ENCODE measurements at places on chromosomes 12 and 14.

DNA sequence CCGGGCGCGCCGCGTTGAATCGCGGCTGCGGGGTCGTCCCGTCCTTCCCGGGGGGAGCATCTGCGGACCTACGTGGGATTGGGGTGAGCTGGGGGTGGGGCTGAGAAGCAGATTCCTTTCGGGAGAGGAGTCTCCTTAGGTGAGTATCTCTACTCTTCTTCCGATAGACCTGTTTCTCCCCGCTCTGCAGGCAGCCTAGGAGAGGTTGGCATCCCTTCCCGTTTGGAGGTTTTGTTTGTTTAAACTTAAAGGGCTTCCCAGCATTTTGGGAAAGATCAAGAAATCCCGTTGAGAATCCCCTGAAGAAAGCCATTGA is 411 bp downstream of the TTLL5 start:
- no peak for DNase-seq

- DNase-seq = no peak
Measured at GRCh38 chr14:59627011-59627520, 50.5 kb upstream of the CCDC175 start.

- DNase-seq = no peak
Measured at GRCh38 chr12:38289396-38289795, 27.2 kb upstream of the ALG10B start.

GRCh38 chr12:13288937-13289652 is 92.6 kb downstream of the EMP1 start:
- DNase-seq = no peak

GRCh38 chr14:84969501-84969900 is 560.4 kb upstream of the FLRT2 start:
- no peak for DNase-seq

DNA sequence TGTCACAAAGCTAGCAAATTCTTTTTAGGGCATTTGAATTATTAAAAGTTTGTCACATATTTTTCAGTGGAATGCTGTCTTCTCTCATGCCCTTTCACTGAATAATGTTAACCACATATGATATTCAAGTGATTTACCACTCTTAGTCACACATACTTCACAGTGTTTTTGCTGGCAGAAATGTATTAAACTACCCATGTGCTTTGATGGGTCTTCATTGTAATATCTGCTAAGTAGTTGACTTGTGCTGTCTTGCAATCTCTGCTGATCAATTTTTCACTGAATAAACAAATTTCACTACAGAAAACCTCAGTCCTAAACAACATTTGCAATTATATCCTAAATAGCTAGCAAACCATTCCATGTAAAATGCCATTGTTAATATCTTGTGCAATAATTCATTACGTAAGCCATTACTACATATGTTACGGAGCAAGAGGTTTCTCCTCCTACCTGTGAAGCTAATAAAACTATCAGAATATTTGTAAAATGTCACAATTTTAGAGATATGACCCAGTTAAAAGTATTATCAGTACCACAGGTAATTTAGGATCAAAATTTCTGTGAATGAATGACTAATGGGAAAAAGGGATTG is 64.6 kb upstream of the LMO3 start:
- DNase-seq = no peak

DNA sequence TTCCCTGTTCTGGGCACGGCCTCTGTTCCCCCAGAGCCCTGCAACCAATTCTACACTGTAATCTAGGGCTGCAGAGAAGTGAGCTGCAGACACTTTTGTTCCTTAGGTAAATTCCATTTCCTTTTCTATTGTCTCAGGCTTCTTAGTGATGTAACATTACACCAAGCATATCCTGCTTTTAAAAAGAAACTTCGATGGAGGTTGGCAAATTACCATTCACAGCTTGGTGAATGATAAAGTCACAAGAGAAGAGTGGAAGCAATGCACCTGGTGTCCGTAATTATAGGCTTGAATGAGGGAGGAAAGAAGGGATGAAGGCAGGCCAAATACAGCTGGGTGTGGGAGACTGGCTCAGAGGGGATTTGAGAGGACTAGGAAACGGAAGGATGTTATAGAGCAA is 68.6 kb downstream of the PPM1A start:
- no peak for DNase-seq

- no peak for DNase-seq
Measured at GRCh38 chr14:99164712-99165111, 107.3 kb downstream of the BCL11B start.

DNA sequence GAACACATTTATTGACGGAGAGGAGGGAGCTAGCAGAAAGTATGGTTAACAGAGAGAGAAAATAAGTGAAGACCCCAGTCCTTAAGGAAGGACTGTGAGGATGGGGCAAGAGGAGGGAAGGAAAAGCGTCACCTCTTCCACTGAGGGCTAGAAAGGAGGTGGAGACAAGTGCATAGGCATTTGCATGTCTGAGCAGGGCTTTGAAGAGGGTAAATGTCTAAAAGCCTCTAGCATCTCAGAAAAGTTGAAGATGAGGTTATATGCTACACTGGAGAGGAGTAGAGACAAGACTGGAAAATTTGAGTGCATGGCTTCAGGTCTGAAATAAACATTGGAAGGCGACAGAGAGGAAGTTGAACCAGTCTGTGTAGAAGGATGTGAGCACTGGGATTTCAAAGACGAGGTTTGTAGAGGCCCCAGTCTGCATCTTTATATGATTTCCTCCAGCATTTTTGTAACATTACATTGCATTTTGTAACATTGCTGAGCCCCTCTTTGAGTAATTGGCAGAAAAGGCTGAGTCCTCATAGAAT is 98.5 kb upstream of the IFNG-AS1 start:
- no peak for DNase-seq

DNA sequence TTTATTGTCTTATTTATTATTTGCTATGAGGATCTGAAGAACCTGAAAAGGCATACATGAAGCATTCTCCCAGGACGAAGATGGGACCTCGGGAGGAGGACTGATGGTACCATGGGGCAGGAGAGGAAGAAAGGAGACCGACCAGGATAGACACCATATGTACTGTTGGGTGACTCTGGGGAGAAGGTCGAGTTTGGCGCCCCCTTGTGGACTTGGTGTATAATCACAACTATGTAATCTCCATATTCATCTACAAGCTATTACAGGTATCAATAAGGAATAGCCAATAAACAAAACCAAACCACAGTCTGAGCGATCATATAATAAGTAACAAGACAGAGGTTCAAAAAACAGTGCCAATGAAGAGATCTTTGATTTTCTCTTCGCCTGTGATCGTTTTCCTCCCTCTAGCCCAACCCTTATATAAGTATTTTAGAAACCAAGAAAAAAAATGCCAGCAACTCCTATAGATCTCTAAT is 139.1 kb downstream of the SPTSSA start:
- DNase-seq = peak; percentile 72

GRCh38 chr12:14473707-14474287 is 93.9 kb downstream of the PLBD1 start:
- DNase-seq = no peak

DNA sequence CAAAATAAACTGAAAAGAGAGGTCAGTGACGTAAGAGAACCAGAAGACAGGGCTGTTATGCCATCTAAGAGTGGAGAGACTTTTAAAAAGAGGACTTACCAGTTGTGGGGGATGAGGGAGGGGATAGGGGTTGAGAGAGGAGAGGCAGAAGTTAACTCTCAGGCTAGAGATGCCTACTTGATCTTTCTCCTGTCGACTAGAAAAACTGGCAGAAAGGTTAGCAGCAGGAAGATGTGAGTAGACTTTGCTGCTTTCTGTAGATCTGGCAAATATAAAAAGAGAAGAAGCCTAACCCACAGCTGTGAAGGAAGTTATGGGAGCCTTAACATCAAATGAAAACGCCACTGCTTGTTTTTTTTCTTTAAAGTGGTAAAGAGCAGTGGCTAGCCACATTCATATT is 10.7 kb downstream of the CREBL2 start:
- no peak for DNase-seq

GRCh38 chr14:75303381-75303789 is 24.8 kb downstream of the FOS start:
- peak; percentile 51 for DNase-seq

GRCh38 chr14:93033983-93034670 is 81.6 kb downstream of the ITPK1 start:
- peak; percentile 45 for DNase-seq

DNA sequence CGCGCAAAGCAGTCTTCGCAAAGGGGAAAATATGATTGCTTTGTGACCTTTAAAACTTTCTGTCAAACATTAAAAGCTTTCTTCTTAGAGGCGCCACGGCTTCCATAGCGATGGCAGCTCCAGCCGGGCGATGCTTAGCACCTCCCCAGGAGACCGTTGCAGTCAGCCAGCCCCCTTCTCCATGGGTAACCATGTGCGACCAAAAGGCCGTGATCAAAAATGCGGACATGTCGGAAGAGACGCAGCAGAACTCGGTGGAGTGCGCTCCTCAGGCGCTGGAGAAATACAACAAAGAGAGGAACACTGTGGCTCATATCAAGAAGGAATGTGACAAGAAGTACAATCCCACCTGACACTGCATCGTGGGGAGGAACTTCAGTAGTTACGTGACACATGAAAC is 12.7 kb upstream of the STON2 start:
- DNase-seq = no peak

- no peak for DNase-seq
Measured at GRCh38 chr12:90593596-90594295, 361.2 kb downstream of the CCER1 start.

GRCh38 chr14:73591690-73592449 is at the start of gene ACOT4:
Gene ACOT4 (plus strand): TSS chr14:73591873. CDS start chr14:73591960, 87 bp downstream.
- peak; percentile 34 for DNase-seq

DNA sequence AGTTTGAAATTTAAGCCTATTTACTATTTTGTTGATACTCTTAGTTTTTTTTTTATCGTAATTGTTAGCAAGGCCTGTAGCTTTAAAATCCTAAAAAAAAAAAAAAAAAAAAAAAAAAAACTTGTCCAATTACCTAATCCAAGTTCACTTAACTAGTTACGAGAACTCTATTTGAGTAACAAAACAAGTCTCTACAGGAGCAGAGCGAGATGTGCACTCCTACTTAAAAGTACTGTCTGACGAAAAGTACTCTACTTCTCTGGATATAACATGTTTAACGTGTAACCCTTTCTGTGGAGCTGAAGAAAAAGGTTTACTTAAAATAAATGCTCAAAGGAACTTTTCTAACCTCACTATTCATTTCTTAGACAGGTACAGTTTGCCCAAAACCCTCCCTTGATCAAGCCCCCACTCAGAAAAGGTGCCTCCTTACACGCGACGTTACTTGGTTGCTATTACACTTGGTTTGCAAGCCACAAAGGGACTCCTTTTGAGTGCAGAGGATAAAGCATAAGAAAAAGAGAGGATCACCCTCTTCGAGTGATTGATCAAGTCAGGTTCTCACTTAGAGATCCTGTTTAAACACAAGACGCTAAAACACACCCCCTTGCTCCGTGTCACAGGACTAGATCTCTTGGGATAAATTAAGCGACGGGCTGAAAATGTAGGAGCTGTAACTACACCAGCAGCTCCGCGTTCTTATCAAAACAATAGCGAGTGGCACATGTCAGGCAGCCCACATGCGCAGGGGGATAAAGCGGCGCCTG is 2.2 kb downstream of the BAZ1A start:
- DNase-seq = no peak

- no peak for DNase-seq
Measured at GRCh38 chr12:89210277-89210676, 142.0 kb downstream of the DUSP6 start.

- no peak for DNase-seq
Measured at GRCh38 chr14:35927727-35928126, 101.6 kb downstream of the BRMS1L start.

DNA sequence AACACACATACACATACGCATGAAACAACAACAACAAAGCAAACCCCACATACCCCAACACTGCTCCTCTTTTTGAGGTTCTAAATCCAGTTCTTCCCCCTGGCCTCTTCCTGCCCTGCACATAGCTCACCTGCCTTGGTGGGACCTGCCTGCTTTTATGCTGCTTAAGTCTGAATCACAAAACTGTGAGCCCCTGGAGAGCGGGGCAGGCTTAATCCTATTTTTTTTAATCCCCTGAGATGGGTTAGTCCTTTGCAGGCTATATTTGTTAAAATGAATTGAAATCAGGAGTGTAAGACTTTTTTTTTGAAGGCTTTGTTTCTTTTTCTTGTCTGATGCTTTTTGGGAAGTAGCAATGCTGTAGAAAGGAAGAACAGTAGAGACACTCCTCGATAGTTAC is 84.6 kb upstream of the MAX start:
- DNase-seq = no peak

DNA sequence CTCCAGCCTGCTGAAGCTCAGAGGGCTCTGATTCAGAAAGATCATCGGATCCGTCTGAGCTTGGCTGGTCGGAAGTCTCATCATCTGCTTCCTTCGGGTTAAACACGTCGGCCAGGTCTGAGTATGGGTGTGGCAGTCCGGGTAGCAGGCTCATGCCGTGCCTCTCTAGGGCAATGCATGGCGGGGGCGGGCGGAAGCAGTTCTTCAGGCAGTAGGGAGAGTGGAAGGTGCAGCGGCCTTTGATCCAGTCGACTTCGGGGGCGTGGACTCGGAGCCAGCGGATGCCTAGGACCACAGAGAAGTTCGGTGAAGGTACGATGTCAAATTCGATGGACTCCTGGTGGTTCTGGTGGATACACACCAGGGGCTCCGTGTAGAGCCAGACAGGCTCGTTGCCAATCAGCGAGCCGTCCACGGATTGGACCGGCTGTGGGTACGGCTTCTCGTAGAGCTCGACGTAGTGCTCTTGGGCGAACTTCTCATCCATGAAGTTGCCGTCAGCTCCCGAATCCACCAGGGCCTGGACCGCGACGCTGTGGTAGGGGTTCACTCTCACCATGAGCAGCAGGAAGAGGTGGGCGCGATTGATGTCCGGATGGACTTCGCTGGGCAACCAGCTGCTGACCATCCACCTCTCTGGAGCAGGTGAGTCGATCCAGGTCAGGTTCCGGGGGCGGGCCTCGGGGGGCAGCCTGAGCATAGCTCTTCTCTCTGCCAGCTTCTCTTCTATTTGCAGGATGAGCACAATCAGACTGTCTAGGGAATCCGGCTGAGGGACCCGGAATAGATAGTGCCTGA is 20.3 kb downstream of the RTL1 start:
- DNase-seq = no peak

DNA sequence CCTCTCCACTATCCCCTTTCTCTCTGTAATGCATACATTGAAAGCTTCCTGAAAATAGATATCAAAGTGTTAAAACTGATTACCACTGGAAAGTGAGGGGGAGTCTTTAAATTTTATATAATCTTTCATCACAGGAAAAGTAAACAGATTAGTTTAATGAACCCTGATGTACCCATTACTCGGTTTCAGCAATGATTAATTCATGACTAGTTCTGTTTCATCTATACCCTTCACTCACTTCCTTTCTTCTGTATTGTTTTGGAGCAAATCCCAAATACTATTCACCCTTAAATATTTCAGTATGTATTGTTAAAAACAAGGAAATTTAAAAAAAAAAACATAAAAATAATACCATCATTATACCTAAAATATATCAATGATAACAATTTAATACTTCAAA is 67.3 kb upstream of the TMCC3 start:
- DNase-seq = no peak
